ENCODE measurements at places on chromosomes 16 and 17.

GRCh38 chr17:57707892-57708291 is 37.2 kb downstream of the CCDC182 start:
- DNase-seq: no peak

- no peak for DNase-seq
Observed at GRCh38 chr16:4011940-4012629, 104.2 kb downstream of the ADCY9 start.

GRCh38 chr16:24344784-24345183 is 88.6 kb downstream of the CACNG3 start:
- DNase-seq: no peak

- DNase-seq: no peak
Observed at GRCh38 chr16:65532258-65532657, 410.4 kb upstream of the CDH11 start.

DNA sequence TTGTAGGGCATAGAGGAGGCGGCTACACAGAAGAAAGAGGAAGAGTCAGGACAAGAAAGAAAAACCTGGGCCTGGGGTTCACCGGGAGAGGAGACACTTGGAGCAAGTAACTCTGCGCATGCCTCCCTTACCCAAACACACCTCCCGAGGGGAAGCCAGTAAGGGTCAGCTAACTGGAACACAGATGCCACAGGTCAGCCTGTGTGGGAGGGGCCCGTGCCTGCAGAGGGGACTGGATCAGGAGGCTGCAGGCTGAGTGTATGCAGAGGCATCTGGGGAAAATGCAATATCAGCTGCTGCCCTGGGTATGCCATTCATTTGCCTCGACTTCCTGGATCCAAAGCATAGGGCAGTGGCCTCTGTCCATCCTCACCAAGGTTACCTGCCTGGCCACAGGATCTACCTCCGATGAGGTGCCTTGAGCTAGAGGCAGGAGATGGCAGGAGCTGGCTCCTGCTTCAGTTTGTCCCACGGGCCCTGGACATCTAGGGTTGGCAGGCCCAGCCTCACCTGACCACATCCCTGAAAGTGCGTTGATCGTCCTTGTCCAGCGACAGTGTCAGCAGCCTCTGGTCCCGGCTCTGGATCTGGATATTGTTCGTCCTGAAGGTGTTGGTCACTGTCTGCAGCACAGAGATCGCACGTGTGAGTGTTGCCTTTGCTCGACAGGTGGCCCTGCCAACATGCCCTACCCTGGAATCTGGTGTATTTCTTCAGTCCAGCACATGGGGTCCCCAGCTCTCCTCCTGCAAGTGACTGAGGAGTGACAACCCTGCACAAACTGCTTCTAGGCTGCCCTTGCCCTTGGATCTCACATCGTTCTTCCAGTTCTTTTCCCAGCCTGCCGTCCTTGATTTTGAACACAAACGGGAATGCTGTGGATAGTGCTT is 4.6 kb upstream of the MFSD6L start:
- DNase-seq: no peak

GRCh38 chr16:86088816-86089215 is 189.9 kb downstream of the IRF8 start:
- DNase-seq: no peak

GRCh38 chr17:19492141-19492540 is 41.5 kb upstream of the SLC47A1 start:
- no peak for DNase-seq

DNA sequence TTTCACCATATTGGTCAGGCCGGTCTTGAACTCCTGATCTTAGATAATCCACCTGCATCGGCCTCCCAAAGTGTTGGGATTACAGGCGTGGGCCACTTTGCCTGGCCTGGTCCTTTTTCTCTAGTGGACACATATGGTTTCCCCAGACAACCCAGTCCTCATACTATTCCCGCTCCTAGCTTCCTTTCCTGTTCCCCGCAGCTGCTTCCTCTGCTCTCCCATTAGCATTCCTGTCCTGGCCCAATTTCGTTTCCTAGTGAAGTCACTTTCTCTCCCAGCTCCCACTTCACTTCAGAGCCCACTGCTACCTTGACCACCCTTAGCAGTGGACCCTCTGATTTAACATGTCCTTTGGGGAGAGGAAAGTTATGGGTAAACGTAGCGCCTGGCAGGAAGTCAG is 11.3 kb downstream of the KATNIP start:
- no peak for DNase-seq

DNA sequence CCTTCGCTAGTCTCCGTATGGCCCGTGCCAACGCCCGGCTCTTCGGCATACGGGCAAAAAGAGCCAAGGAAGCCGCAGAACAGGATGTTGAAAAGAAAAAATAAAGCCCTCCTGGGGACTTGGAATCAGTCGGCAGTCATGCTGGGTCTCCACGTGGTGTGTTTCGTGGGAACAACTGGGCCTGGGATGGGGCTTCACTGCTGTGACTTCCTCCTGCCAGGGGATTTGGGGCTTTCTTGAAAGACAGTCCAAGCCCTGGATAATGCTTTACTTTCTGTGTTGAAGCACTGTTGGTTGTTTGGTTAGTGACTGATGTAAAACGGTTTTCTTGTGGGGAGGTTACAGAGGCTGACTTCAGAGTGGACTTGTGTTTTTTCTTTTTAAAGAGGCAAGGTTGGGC is 2.5 kb downstream of the RPL13 start:
- no peak for DNase-seq

GRCh38 chr16:48136547-48137360 is 19.0 kb downstream of the ABCC12 start:
- no peak for DNase-seq

DNA sequence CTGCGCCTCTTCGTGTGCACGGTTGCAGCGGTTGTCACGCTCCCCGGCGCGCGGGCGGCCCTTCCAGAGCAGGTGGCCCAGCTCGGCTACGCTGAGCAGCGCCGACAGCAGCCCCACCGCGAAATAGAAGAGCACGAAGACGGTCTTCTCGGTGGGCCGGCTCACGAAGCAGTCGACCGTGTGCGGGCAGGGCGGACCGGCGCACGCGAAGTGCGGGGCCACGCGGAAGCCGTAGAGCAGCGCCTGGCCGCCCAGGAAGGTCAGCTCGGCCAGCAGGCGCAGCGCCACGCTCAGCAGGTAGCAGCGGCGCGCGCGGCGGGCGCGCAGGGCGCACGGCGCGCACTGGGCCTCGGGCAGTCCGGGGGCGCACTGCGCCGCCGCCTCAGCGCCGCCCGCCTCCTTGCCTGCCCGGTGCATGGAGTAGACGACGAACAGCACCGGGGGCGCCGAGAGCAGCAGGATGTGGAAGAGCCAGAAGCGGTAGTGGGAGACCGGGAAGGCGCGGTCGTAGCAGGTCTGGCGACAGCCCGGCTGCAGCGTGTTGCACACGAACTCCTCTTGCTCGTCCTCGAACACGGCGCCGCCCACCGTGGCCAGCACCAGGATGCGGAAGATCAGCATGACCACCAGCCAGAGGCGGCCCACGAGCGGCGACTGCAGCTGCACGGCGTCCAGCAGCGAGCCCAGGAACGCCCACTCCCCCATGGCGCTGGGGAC is 1.3 kb downstream of the GJD3 start:
- no peak for DNase-seq
